ENCODE measurements at places on chromosomes 7 and 10.

GRCh38 chr7:128672927-128673517 lies 930 bp downstream of the GARIN1A start:
- no peak for DNase-seq

GRCh38 chr7:88387368-88387767 lies 80.7 kb upstream of the STEAP4 start:
- no peak for DNase-seq

- no peak for DNase-seq
Observed at GRCh38 chr7:1300636-1301035, 68.0 kb downstream of the UNCX start.

DNA sequence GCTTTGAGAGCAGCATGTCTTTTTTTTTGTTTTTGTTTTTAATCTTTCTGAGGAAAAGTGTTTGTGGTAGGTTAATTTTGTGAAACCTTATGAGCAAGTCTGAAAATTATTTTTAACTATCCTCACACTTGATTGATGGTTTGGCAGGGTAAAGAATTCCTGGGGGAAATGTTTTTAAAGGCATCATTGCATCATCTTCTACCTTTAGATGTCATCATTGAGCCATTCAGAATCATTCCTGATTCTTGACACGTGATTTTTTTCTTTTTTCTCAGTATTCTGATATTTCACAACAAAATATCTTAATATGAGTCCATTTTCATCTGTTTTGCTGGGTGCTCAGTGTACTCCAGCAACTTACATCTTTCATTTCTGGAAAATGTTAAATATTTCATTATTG lies 28.3 kb downstream of the PALS2 start:
- DNase-seq: no peak

GRCh38 chr7:25385506-25386136 lies 157.3 kb upstream of the NPVF start:
- DNase-seq: no peak

- peak; percentile 66 for DNase-seq
Observed at GRCh38 chr10:78657163-78657861, 411.5 kb upstream of the ZMIZ1 start.

DNA sequence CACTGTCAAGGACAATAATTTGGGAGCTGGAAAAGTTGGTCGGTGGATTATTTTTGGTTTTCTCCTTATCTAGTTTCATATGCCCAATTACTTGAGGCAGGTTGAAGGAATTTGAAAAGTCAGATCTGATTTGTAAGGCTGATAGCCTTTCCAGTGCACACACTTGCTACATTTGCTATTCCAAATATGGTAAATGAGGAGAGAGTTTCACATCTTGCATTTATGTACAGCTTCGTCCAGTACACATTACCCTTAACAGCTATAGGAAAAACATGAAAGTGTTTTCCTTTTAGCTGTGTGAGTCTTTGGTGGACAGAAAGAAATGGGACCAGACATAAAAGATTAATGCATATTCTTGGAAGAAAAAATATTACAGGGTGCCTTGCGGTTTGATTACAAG lies 201.8 kb downstream of the CELF2 start:
- no peak for DNase-seq

DNA sequence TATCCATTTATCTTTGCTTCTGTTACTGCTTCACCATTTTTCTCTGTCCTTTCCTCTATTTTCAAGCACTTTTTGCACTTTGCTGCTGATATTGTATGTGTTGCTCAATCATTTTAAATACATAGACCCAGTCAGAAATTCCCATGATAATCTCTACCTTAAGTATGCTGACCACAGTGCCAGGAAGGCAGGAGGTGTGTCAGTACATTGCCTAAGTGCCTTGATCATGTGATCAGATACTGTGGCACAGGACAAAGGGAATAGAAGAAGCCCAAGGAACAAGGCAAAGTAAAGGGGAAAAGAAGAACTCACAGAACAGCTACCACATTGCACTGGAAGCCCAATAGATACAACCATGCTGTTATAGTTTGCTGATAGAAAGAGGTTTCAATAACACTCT lies 53.7 kb upstream of the CD36 start:
- no peak for DNase-seq

- peak; percentile 90 for DNase-seq
Observed at GRCh38 chr10:31031558-31032257, at the start of gene ZNF438. Gene ZNF438 (minus strand): TSS chr10:31031865. CDS start chr10:30877034, 154,831 bp downstream.

GRCh38 chr10:43212043-43212721 lies 54.7 kb downstream of the RASGEF1A start:
- DNase-seq: no peak

Measured in activated CD4-positive, alpha-beta T cell treated with anti-CD3 and anti-CD28 coated beads for 24 hours (primary cell).